Activated CD8-positive, alpha-beta memory T cell treated with anti-CD3 and anti-CD28 coated beads for 24 hours (primary cell): ENCODE measurements at places on chromosomes 13 and 19.

GRCh38 chr13:96474181-96474557 is 384.3 kb downstream of the HS6ST3 start:
- no peak for DNase-seq

DNA sequence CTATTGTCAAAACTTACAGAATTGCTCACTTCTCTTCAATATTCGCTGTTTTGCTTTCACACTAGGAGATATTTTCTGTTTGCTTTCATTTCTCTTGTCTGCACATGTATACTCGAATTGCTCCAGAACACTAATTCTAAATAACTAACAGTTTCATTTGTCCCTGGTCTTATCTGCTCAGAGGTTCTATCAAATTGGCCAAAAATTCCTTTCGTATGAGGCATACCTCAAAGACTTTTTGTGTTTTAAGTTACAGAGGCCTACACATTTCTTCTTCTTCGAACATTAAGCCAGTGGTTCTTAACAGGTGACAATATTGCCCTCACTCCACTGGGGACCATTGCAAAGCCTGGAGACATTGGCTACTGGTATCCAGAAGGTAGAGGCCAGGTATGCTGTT is 1314.6 kb downstream of the EFNB2 start:
- DNase-seq: no peak

DNA sequence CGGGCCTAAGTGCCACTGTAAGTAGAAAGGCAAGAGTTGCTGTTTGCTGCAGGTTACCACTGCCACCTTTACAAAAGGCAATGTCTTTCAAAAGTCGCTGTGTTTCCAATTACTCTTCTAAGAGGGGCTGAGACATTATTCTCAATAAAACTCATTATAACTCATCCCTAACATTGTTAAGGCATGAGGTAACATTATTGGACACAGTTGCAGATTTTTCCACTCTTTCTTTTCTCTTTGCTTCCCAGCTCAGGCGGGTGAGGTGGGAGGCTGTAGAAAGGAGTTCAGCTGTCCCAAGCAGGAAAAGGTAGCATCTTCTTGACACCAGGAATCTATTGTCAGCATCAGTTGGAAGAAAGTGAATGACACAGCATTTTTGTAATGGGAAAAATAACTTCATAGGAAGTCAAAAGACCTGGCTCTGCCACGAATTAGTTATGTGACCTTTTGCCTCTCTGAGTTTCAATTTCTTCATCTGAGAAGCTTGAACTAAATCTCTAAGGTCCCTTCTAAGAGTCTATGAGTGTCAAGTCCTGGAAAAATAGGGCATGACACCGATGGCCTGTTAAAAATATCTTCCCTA is 2.1 kb upstream of the UBL3 start:
- no peak for DNase-seq

DNA sequence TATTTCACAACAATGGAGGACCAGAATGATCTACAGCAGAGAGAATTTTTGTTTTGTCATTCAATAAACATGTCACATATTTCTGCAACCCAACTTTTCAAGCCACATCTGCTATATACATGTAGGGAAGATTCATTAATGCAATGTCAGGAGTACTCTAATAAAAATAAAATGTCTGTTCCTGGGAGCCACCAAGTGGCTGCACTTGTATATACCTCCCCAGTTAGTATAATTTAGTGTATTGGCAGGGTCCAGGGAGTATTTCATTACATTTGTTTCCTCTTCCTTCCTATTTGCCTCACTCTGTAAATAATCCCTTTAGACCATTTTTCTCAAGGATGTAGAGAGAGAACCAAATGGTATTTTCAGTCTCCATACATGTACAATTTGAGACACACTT is 1169.0 kb downstream of the DIAPH3 start:
- DNase-seq: no peak

DNA sequence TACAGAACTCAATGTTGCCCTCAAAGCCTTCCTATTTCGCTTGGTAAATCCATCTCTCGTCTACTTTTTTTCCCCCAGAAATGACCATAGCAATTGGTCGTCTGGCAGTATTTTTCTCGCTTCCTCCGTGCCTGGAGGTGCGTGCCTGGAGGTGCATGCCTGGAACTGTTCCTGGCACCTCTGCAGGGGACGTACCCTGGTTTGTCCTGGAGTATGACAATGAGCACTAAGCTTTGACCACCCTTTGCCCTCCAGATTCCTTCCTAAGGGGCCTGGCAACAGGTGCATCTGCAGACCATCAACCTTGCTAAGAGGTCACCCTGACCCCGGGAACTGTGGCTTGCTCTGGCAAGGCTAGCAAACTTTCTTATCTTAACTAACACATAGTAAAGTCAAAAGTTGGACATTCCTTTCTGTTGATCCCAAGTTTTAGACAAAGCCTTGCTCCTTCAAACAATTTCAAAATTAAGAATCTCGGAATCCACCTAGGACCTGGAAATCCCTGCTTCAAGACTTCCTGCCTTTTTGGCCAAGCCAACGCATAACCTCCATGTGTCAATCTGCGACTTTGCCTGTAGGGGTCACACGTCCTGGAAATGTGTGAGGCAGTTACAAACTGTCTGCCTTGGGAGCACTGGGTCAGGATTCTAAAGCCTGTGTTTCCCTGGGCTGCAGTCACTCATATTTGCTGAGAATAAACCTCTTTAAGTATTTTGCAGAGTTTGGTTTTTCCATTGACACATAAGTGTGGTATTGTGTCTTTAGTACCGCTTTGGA is 28.8 kb upstream of the TUBGCP3 start:
- DNase-seq: no peak

GRCh38 chr13:21297447-21297846 is 121.0 kb downstream of the MRPL57 start:
- no peak for DNase-seq

DNA sequence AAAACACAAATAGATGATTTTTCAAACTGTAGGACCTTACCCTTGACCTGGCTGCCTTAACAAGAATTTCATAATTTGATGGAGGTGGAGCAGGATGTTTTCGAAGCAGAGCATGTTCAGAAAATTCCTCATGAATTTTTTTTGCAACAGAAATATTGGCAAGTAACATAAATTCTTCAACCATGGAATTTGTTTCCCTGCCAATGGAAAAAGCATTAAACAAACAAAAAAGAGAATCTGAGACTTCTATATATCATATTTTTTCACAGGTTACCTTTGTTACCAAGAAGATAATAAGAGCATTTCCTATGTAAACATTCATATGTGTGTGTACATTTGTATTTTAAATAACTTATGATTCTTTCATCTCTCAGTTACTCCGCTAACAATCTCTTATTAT is 18.3 kb downstream of the DIS3 start:
- DNase-seq: no peak

- peak; percentile 40 for DNase-seq
Observed at GRCh38 chr13:112260108-112261055, 115.8 kb upstream of the SPACA7 start.

GRCh38 chr13:40379794-40380578 is 286.5 kb downstream of the FOXO1 start:
- DNase-seq: no peak

DNA sequence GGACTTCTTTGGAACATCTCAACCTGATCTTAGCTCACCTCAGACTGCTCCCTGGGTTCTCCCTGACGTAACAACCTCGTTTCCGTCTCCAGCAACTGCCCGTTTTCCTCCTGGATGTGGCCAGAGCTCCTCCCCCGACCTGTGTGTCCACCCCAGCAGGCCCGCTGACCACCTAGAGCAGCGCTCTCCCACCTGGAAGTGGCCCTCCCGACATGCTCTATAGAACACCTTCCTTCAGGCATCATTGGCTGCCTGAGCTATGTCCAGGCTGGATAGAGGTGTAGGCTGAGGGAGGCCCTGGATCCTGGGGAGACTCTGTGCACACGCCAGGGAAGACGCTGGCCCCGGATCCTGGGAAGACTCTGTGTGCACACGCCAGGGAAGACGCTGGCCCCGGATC is 81.3 kb downstream of the TEX29 start:
- no peak for DNase-seq

DNA sequence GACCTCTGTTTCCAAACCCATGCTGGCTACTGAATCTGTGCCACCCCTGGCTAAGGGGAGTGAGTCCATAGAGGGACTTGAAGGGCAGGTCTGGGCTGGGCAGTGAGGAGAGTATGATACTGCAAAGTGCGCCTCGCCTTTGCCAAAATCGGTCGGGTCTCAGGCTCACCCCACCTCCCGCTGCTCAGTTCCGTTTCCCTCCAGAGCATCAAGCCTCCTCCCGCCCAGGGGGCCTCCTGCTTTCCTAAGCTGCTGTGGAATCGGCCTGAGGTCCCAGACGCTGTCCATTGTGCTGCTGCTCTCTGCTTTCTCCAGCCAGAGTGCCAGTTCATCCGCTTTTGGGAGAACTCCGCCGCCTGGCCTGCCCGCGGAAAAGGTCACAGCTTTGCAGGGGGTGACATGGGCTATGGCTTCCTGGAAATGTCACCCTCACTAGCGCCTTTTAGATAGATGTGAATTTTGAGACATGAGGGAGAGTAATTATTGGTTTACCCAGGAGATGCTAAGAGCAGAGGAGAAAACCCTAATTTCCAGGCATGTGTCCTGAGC is 1418.4 kb downstream of the UQCRFS1 start:
- DNase-seq: no peak

DNA sequence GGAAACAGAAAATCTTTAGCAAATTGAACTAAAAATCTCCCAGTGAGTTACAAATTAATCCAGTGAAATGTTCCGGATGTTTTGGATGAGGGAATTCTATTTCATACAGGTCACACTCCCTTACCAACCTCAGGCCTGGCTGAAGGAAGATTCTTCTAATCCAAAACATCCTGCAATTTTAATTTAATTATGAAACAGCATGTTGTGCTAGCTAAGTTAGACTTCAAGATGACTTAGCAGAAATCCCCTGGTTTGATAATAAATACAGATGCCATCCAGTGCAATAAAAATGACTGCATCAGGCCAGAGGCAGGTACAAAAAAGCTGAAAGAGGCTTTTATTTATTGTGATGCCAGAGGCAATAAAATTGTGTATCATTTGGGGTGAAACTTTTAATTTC is 96.7 kb upstream of the CLDN10 start:
- DNase-seq: no peak

- DNase-seq: no peak
Observed at GRCh38 chr13:62920159-62920558, 1504.5 kb upstream of the PCDH20 start.

DNA sequence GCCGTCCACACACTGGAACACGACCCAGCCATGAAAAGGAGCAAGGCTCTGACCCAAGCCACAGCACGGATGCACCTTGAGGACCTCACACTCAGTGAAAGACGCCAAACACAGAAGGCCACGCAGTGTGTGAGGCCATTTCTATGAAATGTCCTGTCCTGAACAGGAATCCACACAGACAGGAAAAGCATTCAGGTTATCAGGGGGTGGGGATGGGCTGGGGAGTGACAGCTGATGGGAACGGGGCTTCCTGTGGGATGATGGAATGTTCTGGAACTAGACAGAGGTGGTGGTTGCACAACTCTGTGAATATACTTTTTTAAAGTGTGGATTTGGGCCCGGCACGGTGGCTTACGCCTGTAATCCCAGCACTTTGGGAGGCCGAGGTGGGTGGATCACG is 30.6 kb downstream of the GPX4 start:
- DNase-seq: no peak

DNA sequence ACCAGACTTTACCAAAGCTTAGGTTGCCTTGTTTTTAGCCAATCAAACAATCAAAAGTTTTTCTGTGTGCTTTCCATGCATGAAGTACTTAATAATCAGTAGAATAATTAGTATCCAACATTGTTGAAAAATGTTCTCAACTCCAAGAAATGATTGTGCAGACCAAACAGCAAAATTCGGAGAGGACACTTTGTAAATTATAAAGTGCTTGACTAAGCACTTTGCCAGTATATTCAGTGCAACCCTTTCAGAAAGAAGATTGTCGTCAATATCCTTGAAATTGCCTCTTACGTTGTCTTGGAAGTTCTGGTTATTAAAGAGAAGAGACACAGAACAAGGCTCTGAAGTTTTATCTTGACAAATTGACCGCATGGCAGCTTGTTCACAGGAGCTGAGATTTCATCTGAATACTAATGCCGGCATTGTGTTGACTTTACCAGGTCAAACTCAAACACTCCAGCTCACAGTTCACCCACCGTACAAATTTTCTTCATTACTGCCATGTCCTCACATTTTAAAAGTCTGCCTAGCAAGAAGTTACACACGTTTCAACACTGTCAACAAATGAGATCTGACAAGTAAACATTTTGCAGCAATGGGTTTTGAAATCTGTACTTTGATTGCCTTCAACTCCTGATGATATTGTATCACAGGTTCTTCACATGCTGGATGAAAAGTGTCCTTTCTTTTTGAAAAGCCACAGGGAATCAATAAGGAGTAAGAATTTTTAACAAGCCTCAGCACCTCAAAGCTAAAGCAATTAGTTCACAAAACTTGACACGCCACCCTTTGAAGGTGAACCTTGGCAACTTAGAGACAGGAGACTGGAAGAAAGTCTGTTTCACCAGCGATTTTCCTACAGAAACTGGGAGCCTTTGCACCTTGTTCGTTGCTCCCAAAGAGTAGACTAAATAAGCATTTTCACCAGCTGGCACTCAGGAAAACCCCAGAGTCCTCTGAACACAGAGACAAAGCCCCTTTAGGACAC is 150.9 kb downstream of the RFC3 start:
- no peak for DNase-seq

GRCh38 chr19:58450856-58451357 is 515 bp upstream of the ZNF324B start:
- no peak for DNase-seq

DNA sequence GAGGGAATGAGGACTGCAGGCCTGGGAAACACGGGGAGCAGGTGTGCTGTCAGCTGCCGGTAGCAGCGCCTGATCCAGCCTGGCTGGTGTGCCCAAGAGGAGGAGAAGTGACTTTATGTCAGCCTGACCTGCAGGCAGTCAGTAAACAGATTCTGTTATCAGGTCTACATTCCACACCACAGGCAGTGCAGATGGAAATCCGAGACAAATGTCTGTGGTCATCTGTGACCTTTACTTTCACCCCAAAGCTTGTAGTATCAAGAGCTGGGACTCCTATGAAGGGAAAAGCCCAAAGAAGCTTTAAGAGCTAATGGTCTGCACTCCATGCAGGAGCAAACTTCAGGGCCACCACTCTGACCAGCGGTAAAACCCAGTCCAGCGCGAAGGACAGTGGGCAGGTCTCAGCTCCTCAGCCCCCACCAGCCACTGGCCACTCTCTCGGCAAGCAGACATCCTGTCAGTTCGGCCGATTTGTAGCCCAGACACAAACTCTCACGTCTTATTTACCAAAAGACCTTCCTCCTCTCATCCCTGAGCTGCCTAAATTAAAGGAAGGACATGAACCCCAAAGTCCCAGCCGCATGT is 7.7 kb downstream of the EPS15L1 start:
- no peak for DNase-seq
